ENCODE measurements at places on chromosomes 1 and 21.

DNA sequence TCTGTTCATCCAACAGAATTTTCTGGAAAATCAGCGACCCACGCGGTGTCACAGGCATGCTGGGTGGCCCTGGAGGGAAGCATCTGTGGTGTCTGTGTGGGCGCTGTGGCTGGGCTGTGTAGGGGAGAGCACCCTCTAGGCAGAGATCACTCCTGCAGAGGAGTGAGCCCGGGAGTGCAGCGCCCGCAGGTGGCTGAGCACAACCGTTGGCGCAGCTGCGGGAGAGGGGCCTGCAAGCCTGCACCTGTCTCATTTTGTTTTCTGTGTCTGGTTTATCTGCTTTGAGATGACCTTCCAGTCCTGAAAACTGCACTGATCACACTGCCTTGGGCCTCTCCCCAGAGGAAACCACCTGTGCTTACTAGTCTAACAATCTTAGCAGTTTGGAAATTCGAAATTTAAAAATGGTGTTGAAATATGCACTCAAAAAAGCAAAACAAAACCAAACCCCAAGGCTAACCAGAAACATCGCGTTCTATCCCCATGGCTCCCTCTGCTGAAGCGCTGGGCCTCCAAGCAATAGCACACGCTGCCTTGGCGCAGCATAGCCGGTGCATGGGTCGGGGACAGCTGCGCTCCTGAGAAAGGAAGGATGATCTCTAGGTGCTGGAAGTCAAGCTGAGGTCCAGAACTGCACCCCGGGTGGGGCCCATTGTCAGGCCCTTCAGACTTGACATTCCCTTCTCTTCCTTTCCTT, 4.8 kb downstream of the FAM3B start:
- no peak for DNase-seq

- DNase-seq = no peak
Measured at GRCh38 chr1:104702731-104703130, 953.0 kb downstream of the AMY1C start.

DNA sequence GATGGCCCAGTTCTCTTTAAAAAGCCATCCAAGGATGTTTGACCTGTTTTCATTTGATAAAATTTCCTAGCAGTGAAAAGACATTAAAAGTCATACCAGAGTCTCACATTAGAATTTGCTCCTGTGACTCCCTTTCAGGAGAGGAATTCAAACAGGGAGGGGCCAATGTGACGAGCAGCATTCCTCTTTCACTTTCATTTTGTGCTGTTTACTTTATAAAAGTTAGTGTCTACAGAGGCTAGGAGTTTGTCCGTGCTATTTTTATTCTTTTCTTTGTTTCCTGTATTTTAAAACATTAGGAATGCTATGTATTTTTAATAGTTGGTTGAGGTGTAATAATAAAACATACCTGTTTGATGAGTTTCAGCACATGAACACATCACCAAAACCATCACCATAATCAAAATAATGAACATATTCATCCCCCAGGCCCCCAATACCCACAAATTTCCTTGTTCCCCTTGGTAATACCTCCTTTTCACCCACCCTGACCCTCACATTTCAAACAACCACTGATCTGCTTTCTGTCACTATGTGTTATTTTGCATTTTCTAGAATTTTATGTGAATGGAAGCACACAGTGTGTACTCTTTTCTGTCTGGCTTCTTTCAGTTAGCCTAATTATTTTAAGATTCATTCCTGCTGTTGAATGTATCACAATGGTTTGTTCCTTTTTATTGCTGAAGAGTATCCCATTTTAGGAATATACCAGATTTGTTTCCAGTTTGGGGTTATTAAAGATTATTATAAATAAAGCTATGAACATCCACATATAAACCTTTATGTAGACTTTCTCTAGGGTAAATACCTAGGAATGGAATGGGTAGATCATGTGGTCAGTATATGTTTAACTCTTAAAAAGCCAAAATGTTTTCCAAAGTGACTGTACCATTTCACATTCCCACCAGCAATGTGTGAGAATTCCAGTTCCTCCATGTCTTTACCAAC, 129.5 kb downstream of the TENT5C start:
- DNase-seq = no peak

DNA sequence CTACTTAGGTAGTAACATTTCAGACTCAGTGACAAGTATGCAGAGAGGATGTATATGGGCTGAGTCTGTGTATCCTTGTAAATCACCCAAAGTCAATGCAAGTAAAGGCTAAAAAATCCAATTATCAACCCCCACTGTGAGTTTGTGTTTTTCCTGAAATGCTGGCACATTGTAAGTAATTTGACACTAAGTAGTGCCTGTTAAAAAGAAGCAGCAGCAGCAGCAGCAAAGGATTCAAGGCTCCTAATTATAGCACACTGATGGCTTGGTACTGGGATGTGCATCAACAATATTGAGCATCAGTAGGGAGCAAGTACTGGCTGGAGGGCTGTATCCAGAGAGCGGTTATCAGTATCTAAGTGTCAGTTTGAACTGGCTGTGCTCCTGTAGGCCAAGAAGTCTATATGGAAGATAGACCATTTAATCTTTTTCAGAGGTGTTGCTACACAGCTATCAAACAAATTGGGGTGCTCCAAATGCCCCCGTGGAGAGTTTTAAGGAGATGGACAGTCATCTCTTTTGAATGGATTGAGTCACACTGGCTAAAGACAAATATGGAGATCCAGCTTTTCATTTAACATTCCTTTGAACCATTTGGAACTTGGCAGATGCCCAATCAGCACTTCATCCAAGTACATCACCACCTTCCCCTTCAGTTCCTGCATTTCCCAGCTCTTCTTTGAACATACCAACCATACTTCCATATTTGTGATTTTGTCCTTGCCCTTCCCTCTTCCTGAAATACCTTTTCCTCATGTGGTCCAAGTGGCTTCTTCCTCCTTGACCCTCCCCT, 241.2 kb upstream of the ST6GALNAC5 start:
- DNase-seq = no peak
